Activated CD8-positive, alpha-beta memory T cell treated with anti-CD3 and anti-CD28 coated beads, Interleukin-2, amount 50 U/mL, for 48 hours (primary cell): ENCODE measurements at places on chromosomes 1 and 21.

DNA sequence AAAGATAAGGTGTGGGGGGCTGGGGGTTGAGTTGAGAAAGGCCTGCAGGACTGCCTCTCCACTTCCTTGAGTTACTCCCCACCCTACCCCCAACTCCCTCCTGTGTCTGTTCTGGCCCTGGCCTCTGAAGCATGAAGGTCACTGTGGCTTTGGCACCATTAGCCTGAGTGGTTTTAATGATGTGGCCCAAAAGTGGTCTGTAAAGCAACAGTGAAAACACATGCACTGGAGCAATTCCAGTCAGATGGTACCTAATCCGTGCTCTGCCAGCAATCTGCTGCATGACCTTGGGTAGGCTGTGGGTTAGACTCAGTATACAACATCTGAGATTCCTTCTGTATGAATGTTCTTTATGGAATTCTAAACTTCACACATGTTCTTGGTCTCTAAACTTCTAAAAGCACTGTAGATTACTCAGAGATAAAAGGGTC lies 86.5 kb upstream of the ATP1A1 start:
- DNase-seq: no peak

GRCh38 chr21:38859852-38860251 lies 54.1 kb downstream of the ETS2 start:
- no peak for DNase-seq

- peak; percentile 91 for DNase-seq
These were observed at the start of the genes ANKRD34A and POLR3GL for GRCh38 chr1:145964328-145965118. Gene ANKRD34A, minus strand, starts transcription at chr1:145964575. Its CDS starts 2,816 bp downstream, at chr1:145961759. Gene POLR3GL, plus strand, starts transcription at chr1:145964690. Its CDS starts 10,176 bp downstream, at chr1:145974866.

DNA sequence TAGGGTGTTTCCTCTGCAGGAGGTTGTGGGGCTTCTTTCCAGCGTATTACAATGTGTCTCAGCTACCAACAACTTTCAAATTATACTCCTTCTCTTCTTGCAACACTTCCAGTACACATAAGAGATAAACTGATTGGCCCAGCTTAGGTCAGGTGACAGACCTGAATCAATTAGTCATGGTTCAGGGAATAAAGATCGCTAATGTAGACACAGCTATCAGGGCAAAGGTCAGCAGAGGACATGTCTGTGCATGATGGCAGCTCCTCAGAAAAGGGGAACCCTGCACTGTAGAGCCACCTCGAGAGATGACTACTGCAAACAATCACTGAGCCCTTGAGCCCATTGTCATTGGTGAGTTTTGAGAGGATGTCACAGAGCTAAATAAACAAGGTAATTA lies 36.8 kb upstream of the PKN2 start:
- DNase-seq: no peak

DNA sequence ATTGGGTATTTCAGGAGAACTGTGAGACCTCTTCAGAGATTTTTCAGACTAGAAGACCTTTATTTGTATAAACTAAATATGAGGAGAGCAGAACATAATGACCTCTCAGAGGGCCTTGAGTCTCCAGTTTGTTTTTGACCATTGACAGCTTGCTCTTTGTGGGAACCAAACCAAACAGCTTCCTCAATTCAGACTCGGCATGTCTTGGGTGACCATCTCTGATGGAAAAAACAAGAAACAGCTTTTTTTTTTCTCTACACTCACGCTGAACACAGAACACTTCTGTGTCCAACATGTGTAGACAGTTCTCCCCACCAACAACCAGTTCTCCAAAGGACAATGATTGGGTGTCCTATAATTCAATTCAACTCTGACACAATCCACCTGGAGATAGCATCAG lies 11.5 kb downstream of the ATP1A4 start:
- no peak for DNase-seq

- DNase-seq: no peak
These were observed 358.6 kb downstream of the USH2A start for GRCh38 chr1:216064643-216065042.

DNA sequence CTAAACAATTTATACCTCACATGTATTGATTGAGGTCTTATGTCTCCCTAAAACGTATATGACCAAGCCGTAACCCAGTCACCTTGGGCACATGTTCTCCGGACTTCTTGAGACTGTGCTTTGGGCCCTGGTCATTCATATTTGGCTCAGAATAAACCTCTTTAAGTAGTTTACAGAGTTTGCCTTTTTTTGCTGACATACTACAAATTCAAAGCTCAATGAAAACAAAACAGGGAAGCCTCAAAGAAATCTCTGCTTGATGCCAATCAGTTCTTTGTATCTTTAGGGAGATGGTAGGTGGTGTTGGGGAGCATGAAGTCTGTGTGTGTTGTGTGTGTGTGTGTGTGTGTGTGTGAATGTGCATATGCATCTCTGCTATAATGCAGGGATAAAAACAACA lies 247.0 kb downstream of the KCNJ6 start:
- no peak for DNase-seq

DNA sequence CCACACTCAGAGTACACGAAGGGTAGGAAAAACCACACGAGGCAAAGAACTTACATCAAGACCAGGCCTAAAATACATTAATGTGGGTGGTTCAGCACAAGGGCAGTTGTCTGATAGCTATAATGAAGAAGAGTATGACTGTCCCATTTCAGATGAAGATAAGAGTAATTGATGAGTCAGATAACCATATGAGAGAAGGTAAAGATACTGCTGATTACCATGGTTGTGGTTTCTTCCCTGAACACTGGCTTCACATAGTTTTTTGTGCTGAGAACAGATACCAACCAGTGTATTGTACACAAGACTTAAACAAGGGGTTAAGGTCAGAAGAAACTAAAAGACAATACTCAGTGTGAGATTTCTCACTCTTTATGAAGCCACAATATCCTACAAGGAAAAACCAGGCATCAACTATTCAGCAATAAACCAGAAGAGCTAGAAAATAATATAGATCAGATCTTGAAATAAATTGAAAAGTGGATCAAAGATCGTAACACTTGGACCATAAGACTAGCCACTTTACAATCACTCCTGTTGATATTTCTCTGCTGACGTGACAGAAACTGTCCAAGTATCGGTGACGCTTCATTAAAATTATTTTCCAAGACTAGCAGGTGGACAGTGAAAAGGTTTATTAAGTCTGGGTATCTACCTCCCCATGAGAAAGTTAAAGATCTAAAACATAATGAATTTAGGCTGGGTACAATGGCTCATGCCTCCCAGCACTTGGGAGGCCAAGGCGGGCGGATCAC lies 28.6 kb downstream of the PUM1 start:
- no peak for DNase-seq

DNA sequence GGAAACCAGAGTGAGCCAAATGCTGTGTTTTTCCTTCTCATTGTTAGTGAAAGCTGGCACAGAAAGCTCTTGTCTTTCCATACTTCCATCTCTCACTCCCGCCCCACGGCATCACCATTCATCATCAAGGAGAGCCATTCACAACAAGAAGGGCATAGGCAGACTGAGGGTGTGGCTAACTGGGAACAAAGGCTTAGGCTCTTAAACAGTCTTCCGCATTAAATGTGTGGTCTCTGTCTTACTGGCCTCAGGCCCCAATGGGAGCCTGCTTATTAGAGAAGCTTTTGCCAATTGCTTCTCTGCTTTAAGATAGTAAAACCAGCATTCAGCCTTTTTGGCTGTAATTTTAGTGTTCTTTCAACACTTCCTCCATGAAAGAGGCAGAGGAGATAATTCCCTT lies 51.4 kb downstream of the TNFSF18 start:
- DNase-seq: no peak

GRCh38 chr1:67261680-67262079 lies 46.0 kb upstream of the IL12RB2 start:
- no peak for DNase-seq

GRCh38 chr1:248850536-248851251 lies 8.2 kb downstream of the ZNF692 start:
- DNase-seq: peak; percentile 46

DNA sequence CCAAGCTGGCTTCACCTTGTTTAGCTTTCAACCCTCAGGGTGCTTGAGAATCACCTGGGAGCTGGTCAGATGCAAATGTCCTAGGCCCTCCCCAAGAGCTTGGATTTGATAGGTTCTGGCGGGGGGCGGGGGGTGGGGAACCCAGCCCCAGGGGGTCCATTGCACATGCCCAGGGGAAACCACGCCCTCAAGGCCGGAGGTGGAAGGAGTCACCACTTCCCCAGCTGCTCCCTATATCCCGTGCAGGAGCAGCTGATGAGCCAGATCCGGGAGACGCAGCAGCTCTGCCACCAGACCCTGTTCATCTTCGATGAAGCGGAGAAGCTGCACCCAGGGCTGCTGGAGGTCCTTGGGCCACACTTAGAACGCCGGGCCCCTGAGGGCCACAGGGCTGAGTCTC lies 5.8 kb downstream of the TOR3A start:
- DNase-seq: peak; percentile 36

GRCh38 chr1:98931128-98931835 lies 73.4 kb downstream of the PLPPR5 start:
- DNase-seq: no peak

GRCh38 chr1:109959974-109960744 lies 24.4 kb upstream of the AHCYL1 start:
- DNase-seq: no peak

- peak; percentile 98 for DNase-seq
These were observed 79.2 kb downstream of the TMEM53 start for GRCh38 chr1:44594871-44595735.

- no peak for DNase-seq
These were observed 92.4 kb upstream of the GPR88 start for GRCh38 chr1:100445565-100445964.

- no peak for DNase-seq
These were observed 177.0 kb downstream of the HS2ST1 start for GRCh38 chr1:87091425-87091824.

DNA sequence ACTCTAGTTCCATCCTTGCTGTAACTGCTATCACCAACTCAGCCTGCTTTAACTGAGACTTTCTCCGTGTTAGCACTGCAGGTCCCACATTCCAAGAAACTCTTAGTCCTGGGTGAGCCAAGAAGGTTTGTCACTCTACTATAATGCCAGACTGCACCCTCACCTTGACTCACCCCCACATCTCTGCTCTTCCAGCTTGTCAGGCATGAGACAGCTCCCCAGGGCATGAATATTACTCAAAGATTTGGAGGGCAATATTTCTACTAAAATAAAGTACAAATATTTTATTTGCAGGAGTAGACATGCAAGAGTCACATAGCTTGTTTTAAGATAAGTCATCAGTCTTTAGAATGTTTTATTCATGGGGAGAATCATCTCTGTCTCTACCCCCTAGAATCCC lies 110.2 kb downstream of the MATN1 start:
- no peak for DNase-seq

DNA sequence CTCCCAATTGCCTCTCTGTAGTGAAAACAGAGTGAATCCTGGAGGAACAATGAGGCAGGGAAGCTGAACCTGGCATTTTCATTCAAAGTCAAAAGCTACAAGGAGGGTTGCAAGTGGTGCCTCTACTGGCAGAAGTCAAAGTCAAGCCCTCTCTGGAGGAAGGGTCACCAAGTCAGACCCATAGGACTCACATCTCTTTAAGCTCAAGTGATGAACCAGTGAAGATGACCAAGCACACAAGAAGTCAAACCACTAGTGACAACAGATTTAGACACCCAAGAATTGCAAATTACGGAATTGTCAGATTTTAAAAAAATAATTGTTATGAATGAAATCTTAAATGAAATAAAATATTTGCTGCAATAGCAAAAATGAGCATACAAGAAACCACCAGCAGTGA lies 81.1 kb upstream of the ATP1B1 start:
- no peak for DNase-seq

DNA sequence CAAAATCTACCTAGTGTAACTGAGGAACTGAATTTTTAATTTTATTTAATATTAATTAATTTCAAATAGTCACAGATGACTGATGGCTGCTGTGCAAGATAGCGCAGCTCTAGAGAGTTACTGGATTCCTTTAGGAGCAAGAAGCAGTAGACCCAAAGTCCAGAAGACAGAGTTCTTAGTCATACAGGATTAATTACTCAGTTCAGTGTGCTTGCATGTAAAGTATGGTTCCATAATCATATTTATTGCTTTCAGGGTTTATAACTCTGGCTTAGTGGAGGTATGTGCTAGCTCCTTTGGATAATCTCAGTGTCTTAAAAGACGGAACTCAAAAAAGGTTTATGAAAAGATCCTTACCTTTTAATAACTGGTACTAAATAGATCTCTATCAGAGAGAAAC lies 17.4 kb downstream of the CEPT1 start:
- DNase-seq: no peak

GRCh38 chr1:228206582-228207351 lies 1.1 kb upstream of the OBSCN start:
- DNase-seq: peak; percentile 46

GRCh38 chr1:116167625-116168276 lies 56.6 kb downstream of the MAB21L3 start:
- DNase-seq: no peak

DNA sequence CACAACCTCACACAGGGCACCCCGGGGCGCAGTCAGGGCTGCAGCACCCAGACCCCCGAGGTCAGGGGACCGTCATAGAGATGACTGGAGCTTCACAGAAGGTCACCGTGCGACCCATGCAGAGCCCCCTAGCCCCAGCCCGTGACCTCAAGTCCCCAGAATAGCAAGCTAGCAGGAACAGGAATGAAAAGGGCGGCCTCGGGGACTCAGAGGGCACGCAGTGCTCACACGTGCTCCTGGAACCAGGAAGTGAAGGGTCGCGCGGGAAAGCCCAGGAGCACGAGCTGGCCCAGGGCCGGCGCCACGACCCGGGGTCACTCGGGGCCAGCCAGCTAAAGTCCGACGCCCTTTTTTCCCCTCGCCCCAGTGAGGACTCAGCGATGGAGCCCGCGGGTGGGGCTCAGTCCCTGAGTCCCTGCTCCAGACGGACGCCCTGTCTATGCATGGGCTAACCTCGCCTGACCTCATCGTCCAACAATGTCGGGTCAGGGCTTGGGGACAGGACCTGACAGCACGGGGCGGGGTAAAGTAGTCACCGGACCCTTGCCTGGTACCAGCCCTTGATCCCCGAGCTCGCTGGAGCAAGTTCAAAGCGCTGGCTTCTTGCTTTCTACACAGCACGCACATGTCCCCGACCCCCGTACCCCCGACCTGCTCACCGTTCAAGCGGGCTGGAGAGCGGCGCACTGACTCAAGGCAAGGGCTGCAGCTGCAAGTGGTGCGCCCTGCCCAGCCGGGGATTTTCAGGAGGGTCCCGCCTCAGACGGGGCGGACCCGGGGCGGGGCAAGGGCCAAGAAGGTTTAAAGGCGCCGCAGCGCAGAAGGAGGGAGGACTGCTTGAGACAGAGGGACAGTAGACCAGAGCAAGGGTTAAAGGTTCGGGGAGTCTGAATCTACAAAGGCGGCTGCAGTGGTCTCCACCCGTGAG lies at the start of gene TAGLN2:
TSS of gene TAGLN2 (minus strand) at position 717 of the 928 bp plus-strand sequence. CDS start 4,998 bp downstream, outside the sequence.
- DNase-seq: peak; percentile 94

- no peak for DNase-seq
These were observed 193.8 kb downstream of the LMX1A start for GRCh38 chr1:165162671-165163241.

GRCh38 chr1:40923511-40924020 lies 55.9 kb upstream of the CTPS1 start:
- DNase-seq: no peak

- no peak for DNase-seq
These were observed 500.4 kb downstream of the PTPRU start for GRCh38 chr1:29736582-29737188.
